Central memory CD8-positive, alpha-beta T cell (primary cell): ENCODE measurements at places on chromosomes 5 and 9.

DNA sequence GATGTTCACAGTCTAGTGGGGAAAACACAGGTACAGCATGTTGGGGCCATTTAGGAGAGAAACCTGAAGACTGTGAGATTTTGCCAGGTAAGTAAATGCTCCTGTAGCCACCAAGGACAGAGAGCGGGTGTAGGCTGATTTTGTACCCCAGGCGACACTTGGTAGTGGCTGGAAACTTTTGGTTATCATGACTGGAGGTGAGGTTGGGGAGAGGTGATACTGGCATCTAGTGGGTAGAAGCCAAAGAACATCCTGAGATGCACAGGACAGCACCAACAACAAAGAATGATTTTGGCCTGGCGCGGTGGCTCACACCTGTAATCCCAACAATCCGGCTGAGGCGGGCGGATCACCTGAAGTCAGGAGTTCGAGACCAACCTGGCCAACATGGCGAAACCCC is 38.8 kb upstream of the PWWP2A start:
- peaks cover 4% of the 10 kb centered on the region for H3K27me3 ChIP-seq
- no peaks in the 10 kb centered on the region for H3K4me1 ChIP-seq
- DNase-seq: no peak
- no peak overlapping the region for H3K4me3 ChIP-seq

DNA sequence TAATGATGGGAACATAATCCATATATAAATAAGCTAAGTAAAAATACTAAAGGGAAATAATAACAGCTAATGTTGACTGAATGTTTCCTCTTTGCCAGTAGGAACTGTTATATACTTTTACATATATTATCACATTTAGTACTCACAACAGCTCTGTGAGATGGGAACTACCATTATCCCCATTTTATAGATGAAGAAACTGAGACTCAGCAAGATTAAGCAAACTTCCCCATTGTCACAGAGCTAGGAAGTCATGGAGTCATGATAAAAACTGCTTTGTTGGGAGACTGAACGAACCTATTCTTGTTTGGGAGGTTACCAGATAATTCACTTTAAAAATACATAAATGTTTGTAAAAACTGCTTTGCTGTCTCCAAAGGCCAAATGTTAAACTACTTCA is 23.4 kb downstream of the WNT8A start:
- H3K36me3 ChIP-seq: no peaks in the 10 kb centered on the region
- H3K27ac ChIP-seq: no peak overlapping the region

DNA sequence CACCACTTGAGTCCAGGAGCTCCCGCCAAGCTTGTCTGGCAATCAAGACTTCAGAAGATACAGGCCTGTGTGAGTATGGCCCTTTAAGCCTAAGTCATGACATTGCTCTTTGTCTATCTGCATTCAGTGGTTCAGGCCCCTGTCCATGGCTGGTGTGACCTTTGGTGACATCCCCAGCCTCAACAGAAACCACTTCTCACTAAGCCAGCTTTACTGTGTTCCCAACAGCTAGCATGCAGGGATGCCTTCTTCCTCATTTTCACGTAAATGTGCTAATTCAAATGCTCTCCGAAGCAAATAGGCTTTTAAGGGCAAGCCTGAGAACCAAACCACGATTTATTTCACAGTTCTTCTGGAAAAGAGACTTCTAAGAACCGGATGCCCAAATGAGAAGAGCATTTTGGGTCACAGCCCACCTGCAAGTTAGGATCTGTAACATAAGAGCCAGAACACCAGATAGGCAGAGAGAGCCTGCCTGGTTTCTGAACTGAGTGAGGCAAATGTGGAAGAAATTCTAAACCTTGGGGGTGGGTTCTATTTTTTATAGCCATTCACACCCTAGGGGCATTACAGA is 14.9 kb downstream of the CD180 start:
- H3K4me1 ChIP-seq: peaks cover 38% of the 10 kb centered on the region
- no peak overlapping the region for H3K4me3 ChIP-seq
- no peaks in the 10 kb centered on the region for H3K27me3 ChIP-seq
- peak overlapping the region; percentile 58 for H3K27ac ChIP-seq
- no peaks in the 10 kb centered on the region for H3K36me3 ChIP-seq

GRCh38 chr5:6261256-6261655 is 117.1 kb downstream of the MED10 start:
- H3K27me3 ChIP-seq: peaks cover 7% of the 10 kb centered on the region
- no peak for DNase-seq
- no peak overlapping the region for H3K27ac ChIP-seq

- DNase-seq: no peak
- no peaks in the 10 kb centered on the region for H3K4me1 ChIP-seq
- H3K4me3 ChIP-seq: no peak overlapping the region
- H3K27ac ChIP-seq: no peak overlapping the region
- no peaks in the 10 kb centered on the region for H3K36me3 ChIP-seq
Observed at GRCh38 chr5:142671801-142672200, 14.1 kb downstream of the FGF1 start.

DNA sequence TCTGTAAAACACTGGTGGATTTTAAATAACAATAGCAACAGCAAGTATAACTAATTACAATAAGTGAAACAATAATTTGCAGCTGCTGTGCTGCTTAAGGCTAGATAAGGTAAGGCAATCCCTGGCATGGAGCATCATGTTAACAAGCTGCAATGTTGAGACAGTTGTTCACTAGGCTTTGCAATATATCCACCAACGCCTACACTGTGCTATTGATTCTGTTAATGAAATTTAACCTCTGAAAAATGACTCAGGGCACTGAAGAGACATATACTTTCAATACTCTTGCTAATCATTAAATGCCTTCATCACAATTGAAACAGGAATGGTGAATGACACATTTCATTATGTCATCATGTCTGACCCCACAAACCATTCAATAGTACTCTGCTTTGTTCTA is 255.0 kb downstream of the EFNA5 start:
- H3K36me3 ChIP-seq: no peaks in the 10 kb centered on the region
- no peaks in the 10 kb centered on the region for H3K27me3 ChIP-seq
- DNase-seq: no peak
- no peak overlapping the region for H3K27ac ChIP-seq
- no peak overlapping the region for H3K4me3 ChIP-seq

- H3K4me3 ChIP-seq: no peak overlapping the region
- H3K4me1 ChIP-seq: no peaks in the 10 kb centered on the region
Observed at GRCh38 chr5:81420039-81420667, 26.2 kb upstream of the ACOT12 start.

- H3K36me3 ChIP-seq: no peaks in the 10 kb centered on the region
- no peak overlapping the region for H3K4me3 ChIP-seq
- no peak for DNase-seq
- no peaks in the 10 kb centered on the region for H3K27me3 ChIP-seq
- H3K4me1 ChIP-seq: no peaks in the 10 kb centered on the region
- H3K27ac ChIP-seq: no peak overlapping the region
Observed at GRCh38 chr5:108687595-108688200, 60.0 kb upstream of the FER start.

- no peaks in the 10 kb centered on the region for H3K27me3 ChIP-seq
- H3K4me1 ChIP-seq: no peaks in the 10 kb centered on the region
- no peak overlapping the region for H3K27ac ChIP-seq
- DNase-seq: no peak
- H3K4me3 ChIP-seq: no peak overlapping the region
- H3K36me3 ChIP-seq: no peaks in the 10 kb centered on the region
Observed at GRCh38 chr5:87582149-87582548, 169.4 kb upstream of the CCNH start.

DNA sequence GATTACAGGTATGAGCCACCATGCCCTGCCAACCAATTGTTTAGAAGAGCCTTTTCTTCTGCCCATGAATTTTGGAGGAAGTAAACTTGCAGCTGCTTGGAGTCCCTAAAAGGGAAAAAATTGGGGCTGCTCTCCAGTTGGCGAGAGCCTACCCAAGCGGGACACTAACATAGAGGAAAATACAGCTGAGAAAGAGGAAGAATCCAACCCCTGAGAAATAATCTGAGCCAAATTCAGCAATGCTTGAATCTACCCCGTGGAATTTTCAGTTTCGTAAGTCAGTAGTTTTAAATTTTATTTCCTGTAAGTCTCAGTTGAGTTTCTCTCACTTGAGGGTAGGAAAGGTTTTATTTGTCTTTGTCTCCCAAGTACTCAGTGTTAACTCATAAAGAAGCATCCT is 30.4 kb upstream of the UBTD2 start:
- H3K4me1 ChIP-seq: no peaks in the 10 kb centered on the region
- H3K27me3 ChIP-seq: peaks cover 29% of the 10 kb centered on the region
- no peaks in the 10 kb centered on the region for H3K36me3 ChIP-seq
- no peak overlapping the region for H3K27ac ChIP-seq

DNA sequence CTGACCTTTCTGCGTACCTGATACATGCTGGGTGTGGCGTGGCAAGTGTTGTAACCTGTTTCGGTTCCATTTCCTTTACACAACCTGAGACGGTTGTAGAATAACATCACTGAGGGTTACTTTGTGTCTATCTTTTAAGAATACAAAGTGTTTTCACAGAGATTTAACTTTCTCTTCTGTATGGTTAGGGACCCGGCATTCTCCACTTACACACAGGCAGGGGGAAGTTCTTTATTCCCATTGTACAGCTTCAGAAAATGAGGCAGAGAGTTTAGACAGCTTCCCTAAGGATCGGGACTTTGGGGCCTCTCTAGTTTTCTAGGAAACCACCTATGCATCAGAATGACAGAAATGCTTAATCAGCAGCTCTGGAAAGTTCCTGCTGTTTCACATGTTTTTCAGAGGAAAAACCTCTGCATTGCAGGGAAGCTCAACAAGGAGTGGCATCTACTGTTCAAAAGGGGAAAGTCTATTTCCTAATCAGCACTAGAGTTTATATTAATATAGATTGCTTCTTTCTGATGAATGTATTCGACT is 41.3 kb downstream of the CAST start:
- peak overlapping the region; percentile 91 for H3K4me3 ChIP-seq
- H3K36me3 ChIP-seq: peaks cover 14% of the 10 kb centered on the region
- peaks cover 47% of the 10 kb centered on the region for H3K4me1 ChIP-seq
- H3K27me3 ChIP-seq: no peaks in the 10 kb centered on the region

DNA sequence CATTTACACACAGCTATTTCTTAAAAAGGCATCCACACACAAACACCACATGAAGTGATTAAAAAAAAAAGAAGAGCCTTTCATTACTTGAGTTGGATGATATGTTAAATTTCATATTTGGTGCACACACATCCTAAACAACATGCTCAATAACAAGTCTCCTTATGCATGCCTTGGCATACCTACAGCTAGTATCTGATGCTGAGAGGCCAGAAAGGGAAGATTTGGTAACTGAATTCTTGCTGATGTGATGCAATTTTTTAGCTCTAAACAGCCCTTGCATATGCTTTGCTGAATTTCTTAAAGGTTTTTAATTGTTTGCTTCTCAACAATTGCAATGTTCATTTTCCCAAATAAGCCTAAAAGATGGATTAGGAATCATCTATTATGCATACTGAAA is 338.8 kb downstream of the ARL15 start:
- no peaks in the 10 kb centered on the region for H3K4me1 ChIP-seq
- H3K27ac ChIP-seq: no peak overlapping the region
- no peak overlapping the region for H3K4me3 ChIP-seq
- no peaks in the 10 kb centered on the region for H3K27me3 ChIP-seq

GRCh38 chr5:56739990-56740389 is 75.4 kb upstream of the MAP3K1 start:
- no peaks in the 10 kb centered on the region for H3K36me3 ChIP-seq
- H3K4me1 ChIP-seq: peaks cover 14% of the 10 kb centered on the region
- H3K27ac ChIP-seq: no peak overlapping the region
- no peak for DNase-seq
- H3K27me3 ChIP-seq: peaks cover 23% of the 10 kb centered on the region

- no peak overlapping the region for H3K27ac ChIP-seq
- H3K4me3 ChIP-seq: no peak overlapping the region
- H3K4me1 ChIP-seq: no peaks in the 10 kb centered on the region
- H3K36me3 ChIP-seq: no peaks in the 10 kb centered on the region
- no peak for DNase-seq
- H3K27me3 ChIP-seq: peaks cover 12% of the 10 kb centered on the region
Observed at GRCh38 chr5:79713727-79714126, 24.1 kb downstream of the CMYA5 start.

DNA sequence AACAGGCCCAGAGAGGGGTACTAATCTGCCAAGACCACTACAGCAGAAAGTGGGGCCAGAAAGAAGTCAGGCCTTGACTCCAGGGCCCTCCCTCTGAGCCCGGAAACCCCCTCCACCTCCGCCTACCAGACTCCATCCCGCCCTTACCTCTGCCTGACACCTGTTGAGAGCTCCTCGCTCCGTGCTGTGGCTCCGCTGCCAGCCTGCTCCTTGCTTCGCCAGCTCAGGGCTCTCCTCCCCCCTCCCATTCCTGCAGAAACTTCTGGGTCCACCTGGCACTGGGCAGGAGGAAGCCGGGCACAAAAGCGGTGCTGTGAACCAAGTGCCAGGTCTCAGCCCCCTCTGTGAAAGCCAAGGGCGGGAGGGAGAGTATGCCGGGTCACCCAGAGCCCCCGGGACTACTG is 6.4 kb upstream of the ST6GALNAC6 start:
- peak overlapping the region; percentile 100 for H3K27ac ChIP-seq
- no peaks in the 10 kb centered on the region for H3K27me3 ChIP-seq
- H3K4me1 ChIP-seq: peaks cover 37% of the 10 kb centered on the region
- DNase-seq: peak; percentile 79
- H3K4me3 ChIP-seq: peak overlapping the region; percentile 94

GRCh38 chr5:137350791-137351190 is 148.3 kb downstream of the SPOCK1 start:
- no peak overlapping the region for H3K4me3 ChIP-seq
- H3K4me1 ChIP-seq: no peaks in the 10 kb centered on the region
- DNase-seq: no peak
- H3K27ac ChIP-seq: no peak overlapping the region
- H3K27me3 ChIP-seq: peaks cover 16% of the 10 kb centered on the region
- peaks cover 2% of the 10 kb centered on the region for H3K36me3 ChIP-seq

DNA sequence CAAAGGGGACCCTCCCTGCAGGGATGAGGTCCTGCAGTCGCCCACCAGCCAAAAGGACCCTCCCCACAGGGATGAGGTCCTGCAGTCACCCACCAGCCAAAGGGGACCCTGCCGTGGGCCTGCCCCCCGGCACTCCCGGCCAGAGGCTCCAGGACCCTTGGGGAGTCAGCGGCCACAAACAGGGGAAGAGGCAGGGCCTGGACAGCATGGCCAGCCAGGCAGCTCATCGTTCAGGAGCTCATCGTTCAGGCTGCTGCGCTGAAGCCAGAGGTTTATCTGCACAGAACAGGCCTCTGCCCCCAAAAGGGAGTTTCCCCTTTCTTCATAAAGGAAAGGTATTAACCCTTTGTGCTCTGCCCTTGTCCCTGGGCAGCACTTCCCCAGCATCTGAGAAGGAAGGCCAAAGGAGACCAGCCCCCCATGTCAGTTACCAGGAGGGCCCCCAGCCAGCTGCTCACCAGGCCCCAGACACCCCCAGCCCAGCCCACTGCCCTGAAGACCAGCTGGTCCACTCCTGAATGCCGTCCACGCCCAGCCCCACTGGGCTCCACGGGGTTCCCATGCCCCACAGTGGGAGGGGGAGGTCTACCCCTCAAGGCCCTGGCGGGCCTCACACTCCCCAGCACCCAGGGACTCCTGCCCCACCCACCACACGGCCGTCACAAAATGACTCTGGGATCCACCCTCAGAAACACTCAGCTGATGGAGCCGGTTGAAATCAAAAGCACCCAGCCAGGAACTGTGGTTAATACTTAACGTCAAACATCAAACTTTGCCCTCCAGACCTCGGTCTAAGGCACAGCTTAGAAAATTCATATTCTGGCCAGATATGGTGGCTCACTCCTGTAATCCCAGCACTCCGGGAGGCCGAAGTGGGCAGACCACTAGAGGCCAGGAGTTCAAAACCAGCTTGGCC is 6.3 kb downstream of the SLC12A7 start:
- H3K4me3 ChIP-seq: peak overlapping the region; percentile 83
- peak overlapping the region; percentile 95 for H3K27ac ChIP-seq
- peaks cover 10% of the 10 kb centered on the region for H3K36me3 ChIP-seq
- no peaks in the 10 kb centered on the region for H3K27me3 ChIP-seq

- no peaks in the 10 kb centered on the region for H3K4me1 ChIP-seq
- H3K36me3 ChIP-seq: no peaks in the 10 kb centered on the region
Observed at GRCh38 chr9:120326049-120326693, 253.8 kb downstream of the CDK5RAP2 start.
